ENCODE measurements at places on chromosomes 13 and 19.

DNA sequence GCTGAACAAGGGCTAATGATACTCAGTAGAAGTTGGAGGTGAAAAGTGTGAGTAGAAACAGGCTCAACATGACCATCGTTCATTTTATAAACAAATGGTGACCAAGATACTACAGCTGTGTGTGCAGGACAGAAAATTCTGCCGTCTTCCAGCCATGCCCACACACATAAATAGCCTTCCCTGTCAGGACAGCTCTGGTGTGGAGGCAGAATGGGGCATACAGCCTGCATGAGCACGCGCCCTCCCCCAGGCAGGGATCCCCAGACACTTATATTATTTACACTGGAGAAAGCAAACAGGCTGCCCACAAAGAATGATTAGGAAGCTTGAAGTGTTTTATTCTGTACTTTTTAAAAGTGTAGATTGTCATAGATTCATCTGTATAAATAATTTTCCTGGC, 20.4 kb downstream of the GJA3 start:
- no peaks in the 10 kb centered on the region for H3K36me3 ChIP-seq
- no peak overlapping the region for H3K27ac ChIP-seq
- H3K27me3 ChIP-seq: peaks cover 49% of the 10 kb centered on the region
- DNase-seq: no peak

GRCh38 chr13:48485432-48485831, 47.4 kb downstream of the RCBTB2 start:
- H3K4me1 ChIP-seq: peaks cover 9% of the 10 kb centered on the region
- H3K27me3 ChIP-seq: no peaks in the 10 kb centered on the region
- peak overlapping the region; percentile 45 for H3K4me3 ChIP-seq
- no peak for DNase-seq

DNA sequence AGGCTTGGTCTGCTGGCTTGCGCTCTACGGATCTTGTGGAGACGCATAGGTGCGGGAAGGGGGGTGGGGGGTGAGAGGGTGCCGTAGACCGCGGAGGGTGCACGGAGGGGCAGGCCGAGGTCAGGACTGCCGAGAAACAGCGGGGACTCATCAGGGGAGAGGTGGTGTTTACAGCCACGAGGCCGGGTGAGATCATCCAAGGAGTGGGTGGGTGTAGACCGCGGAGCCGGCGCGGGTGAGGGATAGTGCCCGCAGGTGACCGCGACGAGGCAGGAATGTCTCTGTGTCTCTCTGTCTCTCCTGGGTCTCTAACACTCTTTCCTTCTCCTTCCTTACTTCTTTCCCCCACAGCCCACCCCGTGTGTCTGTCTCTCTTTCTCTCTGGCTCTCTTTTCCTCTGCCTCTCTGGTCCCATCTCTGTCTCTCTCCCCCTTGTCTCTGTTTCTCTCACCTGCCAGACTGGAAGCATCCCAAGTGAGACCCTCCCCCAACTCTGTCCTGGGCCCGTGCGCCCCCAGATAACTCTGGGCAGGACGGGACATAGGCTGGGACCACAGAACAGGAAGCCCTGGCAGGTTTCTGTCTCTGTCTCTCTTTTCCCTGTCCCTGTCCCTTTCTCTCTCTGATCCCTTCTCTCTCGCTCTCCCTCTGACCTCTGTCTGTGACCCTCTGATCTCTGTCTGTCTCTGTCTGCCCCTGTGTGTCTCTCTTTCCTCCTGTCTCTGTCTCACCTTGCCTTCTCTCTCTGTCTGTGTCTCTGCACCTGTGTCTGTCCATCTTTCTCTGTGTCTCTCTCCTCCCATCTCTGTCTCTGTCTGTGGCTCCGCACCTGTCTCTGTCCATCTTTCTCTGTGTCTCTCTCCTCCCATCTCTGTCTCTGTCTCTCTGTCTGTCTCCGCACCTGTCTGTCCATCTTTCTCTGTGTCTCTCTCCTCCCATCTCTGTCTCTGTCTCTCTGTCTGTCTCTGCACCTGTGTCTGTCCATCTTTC, 1.8 kb upstream of the KLK4 start:
- H3K27ac ChIP-seq: no peak overlapping the region
- no peak for DNase-seq
- peaks cover 6% of the 10 kb centered on the region for H3K27me3 ChIP-seq
- H3K36me3 ChIP-seq: no peaks in the 10 kb centered on the region
- no peak overlapping the region for H3K4me3 ChIP-seq

- peaks cover 3% of the 10 kb centered on the region for H3K4me1 ChIP-seq
- peaks cover 10% of the 10 kb centered on the region for H3K36me3 ChIP-seq
- no peak for DNase-seq
- no peak within 1 kb of the TSS for H3K27ac ChIP-seq
Observed at GRCh38 chr19:12687496-12688196, at the start of gene GNG14. GNG14 (plus strand) TSS chr19:12687998; CDS start chr19:12688049, 51 bp downstream.

DNA sequence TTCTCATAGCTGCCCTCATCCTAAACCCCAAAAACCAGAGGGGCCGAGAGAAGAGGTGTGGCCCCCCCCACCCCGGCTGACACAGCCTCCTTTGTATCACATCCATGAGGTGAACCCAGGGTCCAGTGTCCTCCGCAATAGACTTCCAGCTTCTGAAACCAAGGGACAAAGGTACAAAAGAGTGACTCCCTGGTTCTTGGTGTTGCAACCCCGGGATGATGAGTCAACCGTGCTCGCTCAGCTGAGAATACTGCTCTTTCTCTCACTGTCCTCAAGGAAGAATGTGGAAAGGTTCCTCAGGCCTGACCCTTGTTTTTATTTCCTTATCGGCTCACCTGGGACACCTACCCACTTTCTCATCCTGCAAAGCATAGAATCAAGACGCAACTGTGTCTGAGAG, 5.5 kb downstream of the SLC15A1 start:
- no peaks in the 10 kb centered on the region for H3K4me1 ChIP-seq
- no peak overlapping the region for H3K4me3 ChIP-seq
- no peak overlapping the region for H3K27ac ChIP-seq
- no peak for DNase-seq

DNA sequence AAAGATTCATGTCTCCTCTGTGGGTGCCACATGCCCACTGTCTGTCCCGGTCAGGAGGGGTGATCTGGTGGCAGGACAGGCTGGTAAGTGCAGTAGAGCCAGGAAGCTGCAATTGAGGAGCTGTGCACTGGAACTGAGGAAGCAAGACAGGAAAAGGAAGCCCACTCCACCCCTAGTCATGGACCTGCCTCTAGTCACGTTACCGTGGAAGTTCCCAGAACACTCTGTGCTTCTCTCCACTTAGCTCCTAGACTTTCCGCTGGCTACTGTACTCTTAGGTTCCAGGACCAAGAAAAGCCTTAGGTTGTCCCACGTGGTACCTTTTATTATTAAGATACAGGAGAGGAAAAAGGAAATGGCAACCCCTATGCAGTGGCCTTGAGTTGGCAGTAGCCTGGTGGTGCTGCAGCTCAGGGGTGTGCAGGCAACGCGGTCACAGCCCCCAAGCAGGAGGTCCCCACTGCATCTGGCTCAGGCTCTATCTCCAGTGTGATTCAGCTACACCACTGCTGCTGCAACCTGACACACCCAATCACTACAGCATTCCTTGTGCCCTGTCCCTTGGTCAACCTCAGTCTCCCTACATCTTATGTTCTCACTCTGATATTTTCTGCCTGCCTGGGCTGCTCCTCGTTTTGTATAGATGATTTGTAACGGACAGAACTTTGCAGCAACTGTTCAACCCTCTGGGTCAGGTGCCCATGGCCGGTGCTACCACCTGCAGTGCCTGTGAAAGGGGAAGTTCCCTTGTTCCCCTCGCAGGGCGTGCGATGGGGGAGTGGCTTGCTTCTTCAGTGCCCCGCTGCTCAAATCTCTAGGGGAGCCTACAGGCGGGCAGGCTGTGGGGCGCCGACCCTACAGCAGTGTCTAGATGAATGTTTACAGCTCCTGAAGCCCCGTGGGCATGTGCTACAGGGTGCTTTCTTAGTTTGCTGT, 24.4 kb upstream of the GPR12 start:
- H3K4me3 ChIP-seq: peak overlapping the region; percentile 76
- peaks cover 6% of the 10 kb centered on the region for H3K36me3 ChIP-seq
- no peak for DNase-seq
- H3K27me3 ChIP-seq: peaks cover 15% of the 10 kb centered on the region
- peaks cover 10% of the 10 kb centered on the region for H3K4me1 ChIP-seq

- H3K36me3 ChIP-seq: no peaks in the 10 kb centered on the region
- DNase-seq: no peak
- no peak overlapping the region for H3K4me3 ChIP-seq
- no peak overlapping the region for H3K27ac ChIP-seq
Observed at GRCh38 chr13:39451301-39451700, 151.7 kb downstream of the LHFPL6 start.

- no peak overlapping the region for H3K27ac ChIP-seq
- H3K4me3 ChIP-seq: no peak overlapping the region
- peaks cover 5% of the 10 kb centered on the region for H3K27me3 ChIP-seq
- no peaks in the 10 kb centered on the region for H3K36me3 ChIP-seq
Observed at GRCh38 chr13:26247011-26247410, 6.9 kb upstream of the CDK8 start.

GRCh38 chr13:28355046-28355821, 139.7 kb downstream of the FLT1 start:
- no peaks in the 10 kb centered on the region for H3K36me3 ChIP-seq
- no peak overlapping the region for H3K4me3 ChIP-seq
- H3K27ac ChIP-seq: peak overlapping the region; percentile 26
- no peaks in the 10 kb centered on the region for H3K27me3 ChIP-seq
- peaks cover 15% of the 10 kb centered on the region for H3K4me1 ChIP-seq

GRCh38 chr13:46656786-46657185, 103.8 kb downstream of the LRCH1 start:
- no peak overlapping the region for H3K27ac ChIP-seq
- H3K36me3 ChIP-seq: peaks cover 6% of the 10 kb centered on the region
- H3K4me1 ChIP-seq: peaks cover 3% of the 10 kb centered on the region
- H3K27me3 ChIP-seq: no peaks in the 10 kb centered on the region

DNA sequence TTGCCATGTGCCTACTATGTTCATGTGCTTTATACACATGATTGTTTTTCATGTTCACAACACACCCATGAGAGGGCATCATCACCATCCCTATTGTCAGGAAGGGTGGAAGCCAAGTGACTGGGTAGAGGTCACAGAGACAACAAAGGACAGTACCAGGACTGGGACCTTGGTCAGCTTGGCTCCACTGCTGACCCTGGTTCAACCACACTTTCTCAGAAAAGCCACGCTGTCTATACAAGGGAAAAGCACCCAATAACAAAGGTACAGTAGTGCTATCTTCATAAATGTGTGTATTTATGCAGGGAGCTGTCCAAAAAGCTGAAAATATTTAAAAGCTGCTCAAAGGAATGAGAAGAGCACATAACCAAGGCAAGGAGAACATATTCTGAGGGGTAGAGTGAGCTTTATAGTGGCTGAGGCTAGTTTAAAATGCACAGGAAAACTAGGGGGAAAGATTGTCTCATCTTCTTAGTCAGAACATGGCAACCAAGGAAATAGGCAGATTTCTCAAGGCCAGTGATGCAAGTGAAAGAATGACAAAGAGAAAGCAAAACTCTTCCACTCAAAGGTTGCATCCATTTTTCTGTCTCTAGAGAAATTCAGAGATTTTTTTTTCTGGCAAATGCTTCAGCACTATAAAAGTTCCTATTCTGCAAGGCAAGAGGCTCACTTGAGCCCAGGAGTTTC, 415.0 kb downstream of the FOXO1 start:
- no peaks in the 10 kb centered on the region for H3K27me3 ChIP-seq
- no peak for DNase-seq
- H3K36me3 ChIP-seq: no peaks in the 10 kb centered on the region
- no peak overlapping the region for H3K27ac ChIP-seq
- H3K4me1 ChIP-seq: peaks cover 4% of the 10 kb centered on the region

DNA sequence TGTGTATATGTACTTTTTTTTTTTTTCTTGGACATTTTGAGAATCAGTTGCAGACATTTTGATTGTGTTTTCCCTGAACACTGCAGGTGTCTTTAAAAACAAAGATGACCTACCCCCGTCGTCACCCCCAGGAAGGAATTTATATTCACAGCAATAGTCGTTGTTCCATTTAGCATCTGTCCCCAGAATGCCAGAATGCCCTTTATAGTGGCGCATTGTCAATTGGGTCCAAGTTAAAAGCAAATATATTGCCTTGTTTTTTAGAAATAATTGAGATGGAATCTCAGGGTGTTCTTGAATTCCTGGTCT, 1.8 kb upstream of the RNF225 start:
- H3K4me1 ChIP-seq: peaks cover 10% of the 10 kb centered on the region
- H3K36me3 ChIP-seq: peaks cover 76% of the 10 kb centered on the region
- no peak overlapping the region for H3K4me3 ChIP-seq
- no peak overlapping the region for H3K27ac ChIP-seq
- DNase-seq: no peak
- no peaks in the 10 kb centered on the region for H3K27me3 ChIP-seq

- no peak for DNase-seq
- peaks cover 7% of the 10 kb centered on the region for H3K27me3 ChIP-seq
- no peak overlapping the region for H3K4me3 ChIP-seq
- peak overlapping the region; percentile 63 for H3K27ac ChIP-seq
Observed at GRCh38 chr13:29884671-29885430, 34.4 kb upstream of the UBL3 start.

DNA sequence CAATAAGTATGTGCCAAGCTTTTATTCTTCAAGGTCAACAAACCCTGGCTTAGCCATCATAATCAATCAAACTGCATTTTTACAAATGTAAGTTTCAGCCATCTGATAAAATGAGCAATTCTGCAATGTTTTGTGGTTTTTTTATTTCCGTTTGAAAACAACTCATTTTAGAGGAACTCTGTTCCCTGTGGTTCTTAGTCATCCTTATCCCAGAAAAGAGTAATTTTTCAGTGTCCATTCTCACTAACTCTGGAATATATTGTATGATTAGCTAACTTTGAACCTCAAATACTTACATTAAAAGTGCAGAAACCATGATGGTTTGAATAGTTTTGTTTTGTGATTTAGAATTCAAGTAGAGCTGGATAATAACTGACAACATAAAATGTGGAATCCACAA, 87.6 kb downstream of the IRS2 start:
- peaks cover 4% of the 10 kb centered on the region for H3K27me3 ChIP-seq
- H3K4me1 ChIP-seq: peaks cover 5% of the 10 kb centered on the region
- H3K4me3 ChIP-seq: no peak overlapping the region
- DNase-seq: no peak
- no peaks in the 10 kb centered on the region for H3K36me3 ChIP-seq

DNA sequence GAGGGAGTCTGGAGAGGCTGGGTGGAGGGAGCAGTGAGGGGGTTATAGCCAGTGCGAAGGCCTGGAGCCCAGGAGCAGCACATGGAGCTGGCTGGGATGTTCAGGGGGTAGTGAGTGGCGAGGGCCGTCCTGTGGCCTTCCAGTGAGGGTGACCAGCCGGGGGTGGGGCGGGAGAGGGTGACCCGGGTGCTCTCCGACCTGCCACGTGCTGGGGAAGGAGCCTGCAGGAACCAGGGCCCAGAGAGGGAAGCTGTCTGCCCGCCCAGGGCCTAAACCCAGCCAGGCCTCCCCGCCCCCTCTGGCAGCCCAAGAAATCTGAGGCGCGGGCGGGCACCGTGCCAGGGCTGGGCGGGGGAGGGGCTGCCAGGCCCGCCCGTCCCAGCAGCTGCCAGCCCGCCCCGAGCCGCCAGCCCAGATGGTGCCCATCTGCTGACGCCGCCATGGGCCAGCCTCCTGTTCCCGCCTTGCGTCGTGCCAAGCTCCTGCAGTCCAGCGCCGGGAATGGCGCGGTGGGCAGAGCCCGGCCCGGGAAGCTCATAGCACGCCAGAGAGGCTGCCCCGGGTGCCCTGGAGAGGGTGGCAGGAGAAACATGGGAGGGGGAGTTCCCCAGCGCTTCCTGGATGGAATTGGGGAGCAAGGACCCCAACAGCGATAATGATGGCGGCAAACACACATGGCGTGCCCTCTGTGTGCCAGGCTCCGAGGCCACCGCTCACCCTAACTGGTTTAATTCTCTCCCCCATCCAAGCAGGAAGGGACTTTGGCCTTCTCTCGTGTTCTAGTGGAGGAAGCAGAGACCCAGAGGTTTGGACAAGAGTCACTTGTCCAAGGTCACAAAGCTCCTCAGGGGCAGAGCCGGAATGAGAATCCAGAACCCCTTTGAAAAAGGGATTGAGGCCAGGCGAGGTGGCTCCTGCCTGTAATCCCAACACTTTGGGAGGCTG, 21.5 kb downstream of the NFIC start:
- H3K27me3 ChIP-seq: no peaks in the 10 kb centered on the region
- H3K4me3 ChIP-seq: no peak overlapping the region
- peak overlapping the region; percentile 80 for H3K27ac ChIP-seq
- DNase-seq: no peak

Data from effector memory CD8-positive, alpha-beta T cell (primary cell).